ENCODE measurements at places on chromosomes 2 and 18.

DNA sequence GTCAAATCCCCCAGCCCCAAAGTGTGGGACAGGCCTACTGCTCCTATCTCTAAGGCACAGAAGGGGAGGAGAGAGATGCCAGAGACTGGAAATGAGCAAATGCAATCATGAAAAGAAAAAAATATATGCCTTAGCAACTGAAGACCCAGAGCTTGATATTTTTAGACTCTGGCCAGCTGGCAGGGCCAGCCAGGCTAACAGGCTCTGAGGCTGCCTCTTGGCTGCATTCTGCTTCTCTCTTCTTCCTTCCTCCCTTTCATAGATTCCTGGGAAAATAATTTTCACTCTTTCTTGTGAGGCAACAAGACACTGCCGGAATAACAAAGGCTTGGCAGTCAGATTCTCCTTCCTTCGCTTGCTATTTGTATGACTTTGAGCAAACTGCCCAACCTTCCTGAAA is 209.1 kb downstream of the RAD51AP2 start:
- DNase-seq = no peak

DNA sequence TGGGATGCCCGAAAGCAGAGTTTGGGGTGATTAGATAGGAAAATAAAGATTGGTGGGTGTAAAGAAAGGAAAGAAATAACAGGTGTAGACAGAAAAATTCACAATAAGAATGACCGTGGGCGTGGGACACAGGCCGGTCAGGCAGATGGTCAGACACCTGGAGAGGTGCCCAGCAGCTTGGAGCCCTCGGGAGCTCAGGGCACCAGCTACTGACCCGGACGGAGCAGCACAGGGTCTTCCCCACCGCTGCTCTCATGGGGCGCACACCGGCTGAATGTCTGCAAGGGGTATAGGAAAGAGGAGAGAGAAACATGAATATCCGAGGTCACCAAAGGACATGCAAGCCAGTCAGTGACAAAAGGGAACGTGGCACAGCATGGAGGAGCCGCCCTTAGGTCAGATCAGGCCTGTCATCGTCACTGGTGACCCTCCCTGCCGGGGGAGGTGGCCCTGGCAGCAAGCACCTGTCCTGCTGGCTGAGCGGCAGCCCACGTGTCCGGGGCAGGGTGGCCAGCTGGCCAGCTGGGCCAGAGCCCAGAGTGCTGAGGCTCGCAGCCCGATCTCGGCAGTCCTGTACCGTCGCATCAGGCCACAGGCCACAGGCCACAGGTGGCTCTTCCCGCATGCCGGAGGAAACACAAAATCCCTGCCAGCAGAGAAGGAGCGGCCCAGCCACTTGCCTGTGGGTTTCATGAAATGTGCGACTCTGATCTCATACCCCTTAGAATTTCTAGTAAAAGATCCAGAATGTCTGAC is 112.0 kb upstream of the NDUFV2 start:
- no peak for DNase-seq

- DNase-seq = no peak
These were observed 16.2 kb downstream of the SCYGR8 start for GRCh38 chr2:227761740-227762476.

GRCh38 chr2:30393510-30393909 is 53.5 kb upstream of the LCLAT1 start:
- no peak for DNase-seq

DNA sequence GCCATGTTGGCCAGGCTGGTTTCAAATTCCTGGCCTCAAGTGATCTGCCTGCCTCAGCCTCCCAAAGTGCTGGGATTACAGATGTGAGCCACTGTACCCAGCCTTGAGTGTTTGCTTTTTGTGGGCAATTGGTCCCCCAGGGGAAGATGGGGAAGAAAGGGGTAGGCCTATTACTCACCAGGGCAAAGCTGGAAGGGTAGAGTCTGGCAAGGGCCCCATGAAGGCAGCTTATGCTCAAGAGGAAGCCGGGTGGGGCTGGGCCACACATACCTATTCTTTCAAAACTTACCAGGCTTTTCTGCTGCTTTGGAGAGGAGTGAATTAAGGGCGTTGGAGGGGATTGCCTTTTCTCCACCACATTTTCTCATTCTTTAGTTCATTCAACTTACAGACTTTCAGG is 24.5 kb upstream of the CD28 start:
- DNase-seq = no peak

DNA sequence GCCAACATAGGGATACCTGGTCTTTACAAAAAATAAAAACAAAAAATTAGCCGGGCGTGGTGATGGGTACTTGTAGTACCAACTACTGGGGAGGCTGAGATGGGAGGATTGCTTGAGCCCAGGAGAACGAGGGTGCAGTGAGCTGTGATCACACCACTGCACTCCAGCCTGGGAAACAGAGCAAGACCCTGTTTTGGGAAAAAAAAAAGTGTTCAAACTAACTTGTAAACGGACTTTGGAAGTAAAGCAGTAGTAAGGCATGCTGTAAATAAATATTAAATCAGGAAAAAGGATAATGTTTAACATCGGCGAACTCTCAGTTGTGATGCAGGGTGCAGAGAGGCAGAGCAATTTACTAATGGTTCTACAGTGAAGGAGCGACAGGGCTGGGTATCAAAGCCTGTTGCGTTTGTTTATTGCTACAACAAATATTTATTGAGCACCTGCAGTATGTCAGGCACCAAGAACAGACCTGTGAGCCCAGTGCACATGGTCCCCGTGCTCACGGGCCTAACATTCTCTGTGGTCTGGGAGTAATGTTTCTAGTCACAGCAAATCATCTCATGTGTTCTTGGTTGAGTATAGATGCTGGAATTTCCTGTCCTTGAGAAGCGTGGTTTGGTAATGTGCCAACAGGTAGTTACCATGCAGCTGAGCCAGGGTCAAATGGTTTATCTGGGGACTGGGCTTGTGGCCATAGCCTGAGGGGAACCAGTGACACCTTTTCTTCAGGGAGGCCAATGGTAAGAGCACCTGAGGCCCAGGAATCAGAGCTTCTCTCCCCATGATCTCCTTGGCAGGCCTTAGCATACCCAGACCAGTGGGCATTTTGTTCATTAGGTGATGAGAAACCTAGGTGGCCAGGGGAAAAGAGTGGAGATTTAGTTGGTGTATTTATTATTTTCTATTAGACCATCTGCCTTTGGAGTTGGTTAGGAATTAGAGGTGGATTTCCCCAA is 27.9 kb upstream of the GREB1 start:
- DNase-seq = no peak

DNA sequence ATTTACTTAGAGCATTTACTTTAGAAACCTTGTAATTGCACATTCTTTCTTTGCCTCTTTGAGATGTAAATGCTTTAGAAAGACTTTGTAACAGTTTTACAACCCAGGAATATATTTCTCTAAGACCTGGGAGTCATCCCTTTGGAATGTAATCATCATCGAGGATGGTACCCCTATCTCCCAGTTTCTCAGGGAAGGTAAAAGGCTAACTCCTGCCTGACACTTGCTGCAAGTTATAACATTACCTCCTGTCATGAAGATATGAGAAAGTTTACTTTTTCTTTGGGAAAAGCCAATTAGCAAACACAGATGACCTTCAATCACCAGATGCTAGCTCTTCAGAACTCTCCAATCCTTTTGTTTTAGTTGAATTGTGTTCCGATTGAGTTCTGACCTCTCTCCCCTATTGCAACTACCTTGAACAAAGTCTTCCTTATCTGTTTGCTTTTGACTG is 420.3 kb upstream of the FSIP2 start:
- DNase-seq = no peak

GRCh38 chr2:128375454-128375853 is 56.8 kb upstream of the HS6ST1 start:
- DNase-seq = no peak

DNA sequence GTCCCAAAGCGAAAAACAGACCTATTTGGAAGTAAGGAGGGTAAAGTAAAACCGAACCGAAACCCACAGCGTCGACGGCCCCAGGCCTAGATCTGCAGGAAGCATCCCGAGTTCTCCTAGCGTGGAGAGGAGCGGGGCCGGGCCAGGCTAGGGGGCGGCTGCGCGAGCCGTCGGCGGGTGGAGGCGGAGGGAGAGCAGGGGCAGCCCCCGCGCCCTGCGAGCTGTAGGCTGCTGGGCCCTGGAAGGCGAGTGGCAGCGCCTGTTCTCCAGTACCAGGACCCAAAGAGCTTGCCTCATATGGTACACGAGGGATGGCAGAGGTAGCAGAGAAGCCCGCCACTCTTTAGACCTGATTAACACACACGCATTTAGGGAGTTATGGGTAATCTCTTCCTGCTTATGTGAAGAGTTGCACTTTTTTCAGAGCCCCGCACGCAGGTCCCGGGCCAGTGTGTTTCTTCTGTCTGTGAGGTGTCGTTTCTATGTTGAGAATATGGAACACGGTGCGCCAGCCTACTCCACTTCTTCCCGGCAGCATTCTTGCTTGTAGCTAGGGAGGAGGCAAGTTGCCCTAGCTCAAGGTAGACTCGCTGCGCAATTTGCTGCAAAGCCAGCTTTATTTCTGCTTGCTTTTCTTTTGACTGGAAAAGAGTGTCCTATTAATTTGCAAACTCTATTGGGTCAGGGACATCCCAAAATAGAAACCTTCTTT is 71.1 kb downstream of the ARHGEF33 start:
- no peak for DNase-seq

GRCh38 chr18:52156166-52156565 is 183.8 kb upstream of the DCC start:
- no peak for DNase-seq

DNA sequence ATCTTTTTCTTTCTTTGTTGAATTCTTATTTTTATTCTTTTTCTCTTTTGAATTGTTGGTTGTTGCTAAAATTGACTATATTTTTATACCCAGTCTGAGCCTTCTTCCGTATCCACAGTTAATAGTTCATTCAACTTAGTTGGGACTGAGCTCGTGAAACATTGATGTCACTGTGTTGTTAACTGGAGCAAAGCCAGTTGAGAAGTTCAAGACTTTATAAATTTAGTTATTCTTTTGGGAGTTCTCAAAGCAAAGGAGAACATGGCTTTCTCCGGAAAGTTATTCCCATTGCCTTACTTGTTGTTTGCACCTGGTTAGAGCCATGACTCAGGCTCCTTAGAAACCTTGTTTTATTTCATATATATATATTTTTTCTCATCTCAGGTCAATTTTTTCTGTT is 8.8 kb downstream of the CTLA4 start:
- DNase-seq = no peak
